A549 treated with AZD2906 at 1 μM for 4 hours (cell line): ENCODE measurements at places on chromosomes 1 and 21. TPM values are rescaled to one million over a fixed set of nuclear protein-coding genes. Genes with fewer than 3 reads are reported as not detected.

The KAZN gene
- total RNA-seq = 3.0 to 4.0 TPM (median 3.4 TPM) in 5 replicates

The SERINC2 gene
- 18.8 to 32.8 TPM (median 29.6 TPM) in 5 replicates for total RNA-seq

The ANXA9 gene
- total RNA-seq = 0.56 to 1.0 TPM (median 0.72 TPM) in 5 replicates

The RCC2 gene
- total RNA-seq = 49.4 to 53.9 TPM (median 51.3 TPM) in 5 replicates

The COL8A2 gene
- 0.08 to 0.17 TPM (median 0.11 TPM) in 5 replicates for total RNA-seq

The ZBTB21 gene
- total RNA-seq = 4.3 to 5.6 TPM (median 4.9 TPM) in 5 replicates

The GSTM5 gene
- not detected in 5 replicates for total RNA-seq

The TRIM58 gene
- total RNA-seq = not detected in 5 replicates

The AKR7A3 gene
- total RNA-seq = 0.10 to 0.20 TPM (median 0.14 TPM) in 4 of 5 replicates, not detected in the other

The SAMD13 gene
- total RNA-seq = 0.46 to 0.63 TPM (median 0.52 TPM) in 5 replicates

The GNG12 gene
- 54.0 to 82.8 TPM (median 65.1 TPM) in 5 replicates for total RNA-seq

The EVA1C gene
- total RNA-seq = 49.3 to 58.4 TPM (median 56.6 TPM) in 5 replicates

The CLEC20A gene
- total RNA-seq = not detected in 5 replicates

The PLA2G2D gene
- 0.02 TPM in 1 of 5 replicates, not detected in the others for total RNA-seq

The SLFNL1 gene
- total RNA-seq = 0.02 to 0.05 TPM (median 0.05 TPM) in 3 of 5 replicates, not detected in the others

The DMRTA2 gene
- 0.09 to 0.13 TPM (median 0.10 TPM) in 5 replicates for total RNA-seq

The FUBP1 gene
- total RNA-seq = 90.4 to 124 TPM (median 99.0 TPM) in 5 replicates

The HTR1D gene
- 11.3 to 13.1 TPM (median 12.0 TPM) in 5 replicates for total RNA-seq

The ALX3 gene
- total RNA-seq = not detected in 5 replicates

The MTMR11 gene
- total RNA-seq = 6.1 to 7.7 TPM (median 6.8 TPM) in 5 replicates

The LRRC71 gene
- total RNA-seq = 0.06 to 0.19 TPM (median 0.15 TPM) in 5 replicates

The RGS1 gene
- total RNA-seq = not detected in 5 replicates

The PADI1 gene
- 1.0 to 1.4 TPM (median 1.1 TPM) in 5 replicates for total RNA-seq

The SEMA6C gene
- 1.2 to 2.4 TPM (median 1.8 TPM) in 5 replicates for total RNA-seq

The BARHL2 gene
- not detected in 5 replicates for total RNA-seq

The TNFSF4 gene
- total RNA-seq = 0.05 to 0.09 TPM (median 0.07 TPM) in 5 replicates

The RUNX3 gene
- total RNA-seq = 4.7 to 6.0 TPM (median 5.6 TPM) in 5 replicates

The TFF1 gene
- 23.1 to 27.2 TPM (median 25.9 TPM) in 5 replicates for total RNA-seq

The MORC3 gene
- total RNA-seq = 4.9 to 8.8 TPM (median 6.2 TPM) in 5 replicates

The ANGPTL3 gene
- not detected in 5 replicates for total RNA-seq

The MROH7 gene
- 0.02 TPM in 1 of 5 replicates, not detected in the others for total RNA-seq

The KRTAP21-2 gene
- not detected in 5 replicates for total RNA-seq

The PTGFR gene
- total RNA-seq = not detected in 5 replicates

The TMEM269 gene
- total RNA-seq = 0.05 to 0.22 TPM (median 0.10 TPM) in 5 replicates

The ELF3 gene
- total RNA-seq = 104 to 139 TPM (median 124 TPM) in 5 replicates

The RSPO1 gene
- total RNA-seq = 0.05 to 0.19 TPM (median 0.14 TPM) in 5 replicates

The SLC35A3 gene
- 7.3 to 12.2 TPM (median 10.9 TPM) in 5 replicates for total RNA-seq

The TLR5 gene
- total RNA-seq = 0.13 to 0.24 TPM (median 0.19 TPM) in 5 replicates

The COL6A2 gene
- 16.1 to 18.9 TPM (median 17.7 TPM) in 5 replicates for total RNA-seq

The CFHR3 gene
- total RNA-seq = 0.15 to 0.18 TPM (median 0.17 TPM) in 4 of 5 replicates, not detected in the other

The TTLL10 gene
- not detected in 5 replicates for total RNA-seq

The OR2T29 gene
- not detected in 5 replicates for total RNA-seq

The KLF17 gene
- total RNA-seq = 0.33 to 0.50 TPM (median 0.46 TPM) in 5 replicates

The TNFAIP8L2 gene
- not detected in 5 replicates for total RNA-seq

The HSD3B2 gene
- total RNA-seq = not detected in 5 replicates

The LEMD1 gene
- total RNA-seq = 0.15 TPM in 1 of 5 replicates, not detected in the others

The RCSD1 gene
- total RNA-seq = 0.02 to 0.08 TPM (median 0.06 TPM) in 4 of 5 replicates, not detected in the other

The CSF3R gene
- total RNA-seq = not detected in 5 replicates

The RAB4A gene
- 48.8 to 54.7 TPM (median 50.3 TPM) in 5 replicates for total RNA-seq
